ENCODE measurements at places on chromosomes 3 and 15.

GRCh38 chr3:150410311-150411105 lies 2.4 kb downstream of the TSC22D2 start:
- DNase-seq, result peak; percentile 50

DNA sequence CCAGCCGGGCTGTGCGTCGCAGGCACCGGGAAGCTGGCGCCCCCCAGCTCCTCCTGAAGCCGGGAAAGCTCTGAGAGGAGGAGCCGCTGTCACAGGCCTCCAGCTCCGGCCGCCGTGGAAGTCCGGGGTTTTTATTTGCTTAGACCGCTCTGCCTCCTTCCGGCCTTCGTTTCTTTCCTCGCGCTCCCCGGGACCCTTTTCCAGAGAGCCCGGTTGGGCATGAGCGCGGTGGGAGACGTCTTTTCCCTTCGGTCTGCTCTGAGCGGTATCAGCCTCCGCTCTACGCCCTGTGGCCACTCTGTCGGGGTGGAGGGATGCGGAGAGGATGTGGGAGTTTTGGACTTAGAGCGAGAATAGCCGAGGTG lies 559 bp downstream of the SENP5 start:
- peak; percentile 45 for DNase-seq

DNA sequence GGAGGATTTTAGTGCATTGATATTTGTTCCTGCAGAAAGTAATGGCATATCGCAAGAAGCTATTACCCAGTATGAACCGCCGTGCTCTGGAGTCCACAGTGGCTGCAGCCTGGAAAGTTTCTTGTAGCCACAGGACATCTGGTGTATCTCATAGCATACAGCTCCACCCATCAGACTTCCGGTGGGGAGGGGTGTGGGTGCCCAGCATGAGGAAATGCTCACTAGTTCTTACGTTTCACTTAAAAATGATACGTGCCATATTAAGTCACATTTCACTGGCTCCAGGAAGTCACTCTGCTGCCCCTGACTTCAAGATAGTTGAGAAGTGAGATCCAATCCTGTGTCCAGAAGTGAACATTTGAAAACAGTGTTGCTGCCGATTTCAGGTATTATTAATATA lies 990.4 kb downstream of the GBE1 start:
- peak; percentile 93 for DNase-seq

- no peak for DNase-seq
These were observed 27.5 kb downstream of the PLA2G4D start for GRCh38 chr15:42066764-42067415.

GRCh38 chr15:70385711-70386110 lies 288.0 kb upstream of the TLE3 start:
- DNase-seq, result no peak

DNA sequence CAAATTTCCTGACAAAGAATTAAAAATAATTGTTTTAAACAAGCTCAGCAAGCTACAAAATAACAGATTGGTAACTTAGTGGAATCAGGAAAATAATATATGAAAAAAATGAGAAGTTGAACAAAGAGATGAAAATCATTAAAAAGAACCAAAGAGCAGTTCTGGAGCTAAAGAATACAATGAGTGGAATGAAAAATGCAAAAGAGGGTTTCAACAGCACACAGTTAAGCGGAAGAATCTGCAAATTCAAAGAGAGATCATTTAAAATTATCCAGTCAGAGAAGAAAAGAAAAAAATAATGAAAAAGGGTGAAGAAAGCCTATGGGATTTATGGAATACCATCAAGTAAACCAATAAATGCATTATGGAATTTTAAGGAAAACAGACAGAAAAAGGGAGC lies 6.2 kb upstream of the GABRR3 start:
- no peak for DNase-seq

- DNase-seq, result no peak
These were observed 115.9 kb downstream of the CBLB start for GRCh38 chr3:105752791-105753415.

DNA sequence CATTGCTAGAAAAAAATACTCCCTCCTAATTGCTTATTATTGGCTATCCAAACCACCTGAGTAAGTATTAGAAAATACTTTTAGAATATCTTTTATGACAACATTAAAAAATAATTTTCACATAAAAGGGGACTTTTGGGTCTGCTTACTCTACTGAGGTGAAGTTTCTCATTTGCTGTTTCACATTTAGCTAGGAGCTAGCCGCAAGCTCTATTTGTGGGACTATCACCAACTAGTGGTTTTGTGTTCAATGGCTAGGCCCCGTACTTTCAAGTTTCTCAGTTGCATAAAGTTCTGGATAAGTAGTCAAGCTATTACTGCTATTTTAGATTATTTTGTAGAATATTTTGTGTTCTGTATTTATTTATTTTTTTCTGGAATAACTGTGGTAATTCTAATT lies 244.2 kb upstream of the SLITRK3 start:
- no peak for DNase-seq

GRCh38 chr3:63979093-63979885 lies 44.0 kb downstream of the PSMD6 start:
- no peak for DNase-seq

DNA sequence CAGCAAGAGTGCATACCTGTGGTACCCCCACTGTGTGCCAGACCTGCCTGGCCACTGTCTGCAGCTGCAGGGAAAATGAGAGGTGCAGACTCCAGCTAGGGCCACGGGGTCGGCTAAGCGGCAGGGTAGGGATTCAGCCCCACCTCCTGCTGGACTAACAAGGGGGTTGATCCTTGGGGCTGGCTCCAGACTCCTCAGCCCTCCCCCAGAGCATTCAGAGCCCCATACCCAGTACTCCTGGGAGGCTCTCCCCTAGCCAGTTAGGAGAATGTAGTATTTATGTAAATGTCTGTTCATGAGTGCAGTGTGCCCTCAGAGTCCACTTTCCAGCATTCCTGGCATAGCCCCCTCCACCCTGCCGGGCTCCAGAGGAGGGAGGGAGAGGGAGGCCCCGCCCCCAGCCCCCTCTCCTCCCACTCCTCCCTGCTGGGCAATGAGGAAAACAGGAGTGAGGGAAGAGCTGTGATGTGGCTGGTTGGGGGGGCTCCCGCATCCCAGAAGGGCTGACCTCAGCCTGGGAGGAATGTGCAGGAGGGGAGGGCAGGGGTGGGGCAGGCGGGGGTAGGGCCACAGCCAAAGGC lies 4.5 kb upstream of the SEMA3B start:
- DNase-seq, result peak; percentile 98

DNA sequence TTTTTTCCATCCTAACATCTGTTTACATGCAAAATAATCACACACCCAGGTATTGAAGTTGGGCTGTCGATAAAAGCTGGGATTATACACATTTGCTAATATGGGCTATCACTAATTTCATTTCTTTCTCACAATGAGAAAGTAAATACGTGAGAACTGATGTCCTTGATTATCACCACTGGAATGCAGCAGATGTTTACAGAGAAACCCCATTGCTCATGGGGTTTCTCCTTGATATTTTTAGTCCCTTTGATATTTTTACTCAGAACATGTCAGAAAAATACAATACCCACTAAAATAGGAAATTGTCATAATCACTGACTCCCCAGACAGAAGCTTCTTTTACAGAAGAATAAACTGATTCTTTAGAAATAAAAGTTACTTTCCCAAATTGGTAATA lies 535.1 kb upstream of the CCDC54 start:
- no peak for DNase-seq

GRCh38 chr3:59189526-59189925 lies 139.7 kb upstream of the CFAP20DC start:
- peak; percentile 39 for DNase-seq

DNA sequence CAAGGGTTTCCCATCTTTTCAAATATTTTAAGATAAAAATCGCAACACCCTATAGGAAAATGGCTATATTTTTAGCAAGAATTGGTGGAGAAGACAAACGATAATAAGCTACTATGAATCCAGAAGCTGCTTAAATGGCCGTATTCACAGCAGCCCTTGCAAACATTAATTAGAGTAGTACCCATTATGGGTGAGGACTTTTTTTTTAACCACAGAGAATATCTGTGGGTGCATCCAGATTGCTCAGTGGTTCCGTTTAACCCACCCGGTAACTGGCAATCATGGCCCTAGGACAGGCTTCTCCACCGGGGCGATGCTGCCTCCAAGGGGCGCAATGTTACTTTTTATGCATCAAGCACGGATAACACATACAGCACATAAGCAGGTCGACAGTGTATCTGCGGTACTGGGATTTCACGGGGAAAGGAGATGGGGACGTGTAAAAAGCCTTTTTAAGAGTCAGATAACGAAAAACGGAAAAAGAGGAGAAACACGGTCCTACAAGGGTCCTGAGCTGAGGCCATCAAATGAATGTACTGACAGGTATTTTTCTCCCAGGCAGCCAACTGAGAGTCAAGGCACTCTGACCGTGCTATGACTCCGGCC lies 968 bp upstream of the TMEM266 start:
- peak; percentile 58 for DNase-seq

- no peak for DNase-seq
These were observed 169.4 kb upstream of the ZNF385D start for GRCh38 chr3:21920421-21920861.

GRCh38 chr3:43432462-43432861 lies 146.1 kb downstream of the SNRK start:
- DNase-seq, result no peak

- DNase-seq, result no peak
These were observed 75.7 kb downstream of the GAP43 start for GRCh38 chr3:115698851-115699591.

GRCh38 chr15:52008698-52009434 lies 10.2 kb upstream of the MAPK6 start:
- DNase-seq, result no peak

GRCh38 chr15:42273900-42274701 lies 868 bp upstream of the TMEM87A start:
- peak; percentile 51 for DNase-seq

GRCh38 chr3:14329116-14329830 lies 73.1 kb upstream of the SLC6A6 start:
- peak; percentile 75 for DNase-seq

GRCh38 chr15:28096411-28096669 lies 2.8 kb downstream of the OCA2 start:
- DNase-seq, result no peak

DNA sequence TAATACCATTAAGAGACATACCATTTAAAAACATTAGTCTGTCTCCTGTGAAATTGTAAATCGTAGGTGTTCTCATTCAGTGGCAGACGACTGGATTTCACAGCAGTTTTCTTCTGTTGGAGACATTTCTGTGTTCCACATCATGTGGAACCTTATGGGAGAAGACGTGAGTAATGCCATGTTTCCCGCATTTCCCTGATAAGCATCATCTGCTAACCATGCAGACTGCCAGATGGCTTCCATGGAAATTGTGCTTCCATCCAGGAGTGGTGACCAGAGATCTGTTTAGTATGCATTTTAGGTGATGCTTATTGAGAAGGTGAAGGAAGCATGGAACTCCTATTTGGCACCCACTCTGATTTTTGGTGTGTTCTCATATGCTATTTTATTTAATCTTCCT lies 28.4 kb upstream of the ST3GAL6 start:
- no peak for DNase-seq

DNA sequence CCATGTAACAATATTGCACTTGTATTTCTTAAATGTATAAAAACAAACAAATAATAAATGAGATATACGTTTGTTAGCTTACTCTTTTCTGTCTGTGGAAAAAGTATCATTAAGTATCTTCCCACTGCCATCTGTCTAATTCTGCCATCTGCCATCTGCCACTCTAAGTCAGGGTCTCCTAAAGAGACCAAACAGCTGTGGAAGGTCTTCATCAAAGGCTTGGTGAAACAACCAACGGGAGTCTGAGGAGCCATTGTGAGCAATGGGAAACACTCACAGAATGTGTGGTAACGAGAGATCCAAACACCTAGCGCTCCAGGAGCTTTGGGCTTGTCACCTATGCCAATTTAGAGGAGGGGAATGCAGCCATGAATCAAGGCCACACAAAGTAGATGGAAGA lies 28.7 kb upstream of the PFN2 start:
- DNase-seq, result no peak

DNA sequence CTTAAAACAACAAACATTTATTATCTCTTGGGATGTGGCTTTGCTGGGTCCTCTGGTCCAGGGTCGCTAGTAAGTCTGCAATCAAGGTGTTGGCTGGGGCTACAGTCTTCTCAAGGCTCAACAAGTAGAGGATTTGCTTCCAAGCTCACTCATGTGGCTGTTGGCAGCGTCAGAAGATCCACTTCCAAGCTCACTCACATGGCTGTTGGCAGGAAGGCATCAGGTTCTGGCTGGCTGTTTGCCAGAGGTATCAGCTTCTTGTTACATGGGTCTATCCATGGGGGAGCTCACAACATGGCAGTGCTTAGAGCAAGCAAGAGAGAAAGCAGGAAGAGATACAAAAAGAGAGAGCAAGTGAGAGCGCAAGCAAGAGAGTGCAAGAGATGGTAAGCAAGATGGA lies 15.0 kb upstream of the BNC1 start:
- DNase-seq, result no peak

DNA sequence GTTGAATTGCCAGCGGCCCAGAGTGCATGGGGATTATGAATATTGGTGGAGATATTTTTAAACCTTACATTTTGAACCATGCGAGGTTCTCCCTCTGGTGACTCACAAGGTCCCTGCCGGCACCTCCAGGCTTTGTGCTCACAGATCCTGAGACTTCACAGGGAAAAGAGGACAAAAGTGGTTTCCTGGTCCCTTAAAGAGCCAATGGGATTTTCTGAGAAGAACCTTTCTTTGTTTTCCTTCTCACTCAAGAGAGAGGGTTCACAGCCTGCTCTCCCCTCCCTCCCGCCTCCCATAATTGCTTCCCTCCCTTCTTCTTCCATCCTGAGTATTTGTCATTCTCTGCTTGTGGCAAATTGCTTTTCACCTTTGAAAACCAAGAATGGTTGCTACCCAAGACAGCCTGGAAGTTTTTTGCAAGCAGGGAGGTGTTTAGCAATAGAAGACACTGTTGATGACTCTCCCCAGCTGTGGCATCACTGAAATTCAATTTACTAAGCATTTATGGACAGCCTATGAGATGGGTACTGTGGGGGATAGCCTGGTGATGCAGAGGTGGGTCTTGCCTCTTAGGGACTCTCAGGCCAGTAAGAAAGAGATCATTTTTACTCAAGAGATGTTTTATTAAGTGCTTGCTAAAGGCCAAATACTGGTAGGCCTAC lies 76.6 kb downstream of the CPN2 start:
- DNase-seq, result peak; percentile 64

DNA sequence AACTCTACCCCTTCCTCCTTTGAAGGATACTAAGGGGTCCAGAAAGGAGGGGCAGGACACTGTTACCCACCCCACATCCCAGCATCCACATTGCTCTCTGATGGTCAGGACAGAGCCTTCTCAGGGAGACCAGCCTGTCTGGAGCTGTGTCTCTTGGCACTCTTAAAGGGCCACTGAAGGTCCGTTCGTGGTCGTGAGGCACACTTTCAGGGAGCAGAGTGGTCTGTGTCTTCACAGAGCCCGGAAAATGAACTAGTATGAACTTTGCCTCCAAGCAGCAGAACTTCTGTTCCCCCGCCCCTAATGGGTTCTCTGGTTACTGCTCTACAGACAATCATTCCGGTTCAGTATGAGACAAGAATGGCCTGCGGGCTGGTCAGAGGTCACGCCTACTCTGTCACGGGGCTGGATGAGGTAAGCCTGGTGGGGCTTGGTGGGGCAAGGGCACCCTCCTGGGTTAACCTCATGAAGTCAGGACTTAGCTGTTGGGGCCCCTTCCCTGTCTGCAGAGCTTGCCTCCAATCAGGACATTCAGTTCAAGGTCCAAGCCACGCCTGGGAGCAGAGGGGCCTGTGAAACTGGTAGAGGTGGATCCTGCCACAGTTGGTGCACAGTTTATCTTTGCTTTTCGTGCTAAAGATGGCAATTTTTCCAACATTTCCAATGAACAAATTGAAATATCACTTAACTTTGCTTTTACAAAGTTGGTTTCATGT lies 33.2 kb downstream of the CAPN3 start:
- peak; percentile 54 for DNase-seq

Data from SW480 (cell line).